ENCODE measurements at places on chromosomes 6 and 20.

DNA sequence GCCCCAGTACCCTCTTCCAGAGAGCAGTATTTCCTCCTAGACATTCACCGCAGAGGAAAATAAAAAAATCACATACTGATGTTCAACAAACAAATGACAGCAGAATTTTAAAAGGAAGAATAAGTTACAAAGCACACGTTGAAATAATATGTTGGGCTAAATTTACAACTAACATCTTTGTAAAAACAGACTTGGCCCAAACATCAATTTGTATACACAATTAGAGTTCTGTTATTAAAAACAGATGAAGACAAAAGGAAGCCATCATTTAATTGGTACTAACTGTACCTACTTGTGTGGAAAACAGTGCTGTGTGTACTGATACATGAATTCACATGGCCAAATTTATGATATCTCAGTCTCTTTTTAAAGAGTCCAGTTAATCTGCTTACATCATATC is 46.3 kb downstream of the KIF6 start:
- no peak for DNase-seq

DNA sequence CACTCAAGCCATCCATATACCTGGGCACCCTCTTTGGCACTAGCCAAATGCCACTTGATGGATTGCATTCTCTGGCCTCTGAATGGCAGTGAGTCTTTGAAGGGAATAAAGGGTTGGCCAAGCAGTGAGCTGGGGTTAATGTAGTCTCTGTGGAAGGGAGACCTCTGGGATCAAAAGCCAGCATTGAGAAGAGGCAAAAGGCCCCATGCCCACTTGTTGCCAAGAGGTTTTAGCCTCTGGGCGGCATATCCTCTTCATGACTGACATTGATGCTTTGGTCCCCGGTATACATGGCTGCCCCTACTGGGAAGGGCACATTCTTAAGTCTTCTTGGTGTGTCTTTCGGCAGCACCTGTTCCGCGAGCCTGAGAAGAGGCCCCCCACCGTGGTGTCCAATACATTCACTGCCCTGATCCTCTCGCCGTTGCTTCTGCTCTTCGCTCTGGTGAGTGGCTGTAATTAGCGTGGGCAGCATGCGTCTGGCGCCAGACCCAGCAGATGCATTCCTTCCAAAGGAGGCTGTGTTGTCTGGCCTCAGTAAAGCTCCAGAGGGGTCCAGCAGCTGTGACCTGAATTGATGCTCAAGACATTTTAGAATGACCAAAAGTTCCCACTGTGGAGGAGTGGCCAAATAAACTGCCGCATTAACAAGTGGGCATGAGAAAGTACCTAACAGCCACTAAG is 29.5 kb downstream of the GHRH start:
- DNase-seq, result no peak

DNA sequence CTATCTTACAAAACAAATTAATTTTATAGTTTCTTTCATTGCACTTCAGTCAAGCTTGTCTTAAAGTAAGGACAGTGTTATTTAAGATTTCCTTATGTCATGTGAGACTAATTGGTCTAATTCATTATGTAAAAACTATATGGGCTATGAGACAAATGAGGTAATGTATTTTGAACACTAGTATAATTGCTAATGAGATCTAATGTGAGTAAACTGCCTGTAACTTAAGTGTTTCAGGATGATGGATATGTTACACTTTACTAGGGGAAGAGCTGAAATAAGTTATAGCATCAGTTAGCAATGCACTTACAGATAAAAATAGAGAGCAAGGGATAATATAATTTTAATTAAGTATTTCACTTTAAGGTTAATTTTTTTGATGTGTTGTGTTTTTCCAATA is 386.3 kb upstream of the MAP3K7 start:
- no peak for DNase-seq

DNA sequence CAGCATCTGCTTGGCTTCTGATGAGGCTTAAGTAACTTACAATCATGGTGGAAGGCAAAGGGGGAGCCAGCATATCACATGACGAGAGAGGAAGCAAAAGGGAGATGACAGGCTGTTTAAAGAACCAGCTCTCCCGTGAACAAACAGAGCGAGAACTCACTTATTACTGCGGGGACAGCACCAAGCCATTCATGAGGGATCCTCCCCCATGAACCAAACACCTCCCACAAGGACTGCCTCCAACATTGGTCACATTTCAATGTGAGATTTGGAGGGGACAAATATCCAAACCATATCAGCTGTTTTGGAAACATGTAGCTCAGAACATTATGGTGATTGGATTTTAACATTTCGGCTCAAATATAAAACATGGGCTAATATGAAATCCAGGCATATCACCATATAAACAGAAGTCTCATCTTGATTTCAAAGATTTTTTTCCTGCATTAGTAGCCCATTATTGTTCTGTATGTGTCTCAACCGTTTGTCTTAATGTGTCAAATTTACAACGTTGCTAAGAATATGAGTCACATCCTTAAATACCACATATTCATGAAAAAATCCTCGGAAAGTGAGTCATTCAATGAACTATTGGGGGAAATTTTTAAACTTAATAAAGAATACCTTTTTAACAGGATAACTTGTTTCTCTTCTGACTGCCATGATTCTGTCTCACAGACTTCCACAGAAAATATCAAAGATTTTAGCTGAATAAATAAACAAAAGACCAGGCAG is 894.3 kb downstream of the TFAP2A start:
- peak; percentile 80 for DNase-seq

- no peak for DNase-seq
Observed at GRCh38 chr20:61911824-61912223, 153.9 kb downstream of the TAF4 start.

DNA sequence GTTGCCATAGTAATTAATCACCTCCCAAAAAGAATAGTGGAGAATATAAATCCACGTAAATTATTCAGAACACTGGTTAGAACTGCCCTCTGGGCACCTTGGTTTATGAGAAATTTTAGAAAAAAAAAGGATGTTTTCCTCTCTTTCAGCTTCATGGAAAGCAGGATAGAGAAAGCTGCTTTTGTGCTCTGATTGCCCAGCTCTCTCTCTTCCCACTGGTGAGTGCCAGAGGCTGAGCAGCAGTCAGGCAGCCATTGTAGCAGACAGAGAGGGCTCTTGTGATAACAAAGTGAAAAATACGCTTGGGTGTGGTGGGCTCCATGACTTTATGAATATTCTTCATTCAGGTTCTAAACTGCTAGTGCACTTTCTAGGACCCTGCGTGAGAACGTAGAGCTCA is 26.4 kb downstream of the SLC35F1 start:
- no peak for DNase-seq

GRCh38 chr6:153591159-153591558 is 447.9 kb upstream of the OPRM1 start:
- DNase-seq, result no peak

DNA sequence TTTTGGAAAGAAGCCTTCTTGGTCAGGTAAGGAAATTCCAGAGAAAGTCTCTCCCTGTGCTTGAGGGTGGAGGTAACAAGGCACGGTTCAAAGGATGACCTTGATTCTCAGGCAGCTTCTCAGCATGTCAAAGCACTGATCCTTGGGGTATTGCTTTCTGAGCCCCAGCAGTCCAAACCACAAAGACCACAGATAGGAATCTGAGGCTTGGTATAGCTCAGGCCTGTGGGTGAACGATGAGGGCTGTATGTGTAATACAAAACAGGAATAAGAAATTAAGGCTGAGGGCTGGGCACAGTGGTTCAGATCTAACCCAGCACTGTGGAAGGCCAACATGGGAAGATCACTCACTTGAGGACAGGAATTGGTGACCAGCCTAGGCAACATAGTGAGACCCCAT is 70.2 kb upstream of the SLC22A1 start:
- no peak for DNase-seq

DNA sequence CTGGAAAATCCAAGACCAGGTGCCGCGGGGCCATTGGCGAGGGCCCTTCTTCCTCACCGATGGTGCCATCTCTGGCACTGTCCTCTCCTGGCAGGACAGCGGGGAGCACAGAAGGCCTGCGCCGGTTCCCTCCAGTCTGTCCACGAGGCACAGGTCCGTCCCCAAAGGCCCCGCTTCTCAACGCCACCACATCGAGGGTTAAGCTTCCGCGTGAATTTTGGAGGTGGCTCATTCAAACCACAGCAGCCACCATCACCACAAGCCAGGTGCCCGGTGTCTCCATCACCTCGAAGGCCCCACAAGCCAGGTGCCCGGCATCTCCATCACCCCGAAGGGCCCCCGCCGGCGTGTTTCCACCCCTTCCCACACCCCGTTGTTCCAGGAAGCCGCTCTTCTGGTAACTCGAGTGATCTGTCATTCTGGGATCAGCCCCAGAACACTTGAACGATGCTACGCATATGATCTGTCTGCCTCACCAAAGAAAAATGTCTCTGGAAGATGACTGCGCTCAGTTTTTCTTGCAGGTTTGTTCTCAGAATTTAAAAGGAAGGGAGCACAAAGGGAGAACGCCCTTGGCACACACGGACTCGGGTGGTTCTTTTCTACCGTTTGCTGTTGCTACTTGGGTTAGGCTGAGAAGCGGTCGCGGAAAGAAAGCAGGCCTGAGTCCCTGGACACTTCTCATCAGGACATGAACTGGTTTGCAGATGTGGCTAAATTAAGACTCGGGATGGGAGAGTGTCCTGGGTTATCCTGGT is 9.9 kb upstream of the KIF25 start:
- DNase-seq, result no peak

DNA sequence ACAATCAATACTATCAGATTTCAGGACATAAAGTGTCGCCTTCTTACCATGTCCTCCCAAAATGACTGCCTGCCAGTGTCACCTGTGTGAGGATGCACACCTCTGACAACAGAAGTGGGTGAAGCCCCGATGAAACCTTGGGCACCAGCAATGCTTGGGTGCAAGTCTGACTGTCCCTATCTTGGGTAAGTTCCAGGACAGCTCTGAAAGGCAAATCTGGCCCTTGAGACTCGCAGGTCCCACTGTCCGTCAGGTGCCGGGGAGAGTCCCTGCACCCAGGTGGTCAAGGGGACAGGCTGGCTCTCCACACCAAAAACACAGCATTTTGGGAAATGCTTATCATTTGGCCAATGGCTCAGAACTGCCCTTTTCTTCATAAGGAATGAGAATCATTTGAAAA is 43.3 kb downstream of the EZR start:
- no peak for DNase-seq

GRCh38 chr6:132227904-132228303 is 173.4 kb downstream of the MOXD1 start:
- DNase-seq, result no peak

DNA sequence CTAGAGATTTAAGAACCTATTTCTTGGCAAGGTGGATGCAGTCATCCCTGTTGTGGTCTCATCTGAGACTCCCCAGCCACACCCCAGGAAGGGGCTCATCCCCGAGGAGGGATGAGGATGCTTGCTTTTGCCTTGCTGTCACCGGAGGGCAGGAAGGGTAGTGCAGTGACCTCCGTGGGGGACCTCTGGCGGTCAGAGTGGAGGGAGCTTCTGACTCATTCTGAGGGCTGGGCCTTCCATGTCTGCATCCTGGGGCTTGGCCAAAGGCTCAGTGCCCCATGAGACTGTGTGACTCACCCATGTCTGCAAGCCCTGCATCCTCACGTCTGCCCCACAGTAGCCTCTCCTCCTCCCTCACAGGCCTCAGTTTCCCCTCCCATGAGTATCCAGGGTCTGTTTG is 38.7 kb downstream of the UQCC2 start:
- peak; percentile 93 for DNase-seq

- no peak for DNase-seq
Observed at GRCh38 chr20:13105039-13105438, 96.3 kb downstream of the SPTLC3 start.

GRCh38 chr6:154187203-154187602 is 148.2 kb downstream of the OPRM1 start:
- no peak for DNase-seq

- no peak for DNase-seq
Observed at GRCh38 chr6:145031962-145032361, 703.4 kb downstream of the EPM2A start.

- no peak for DNase-seq
Observed at GRCh38 chr6:7467007-7467897, 74.2 kb upstream of the DSP start.

- no peak for DNase-seq
Observed at GRCh38 chr6:69164564-69165229, 529.6 kb downstream of the ADGRB3 start.

GRCh38 chr6:152170313-152170701 is 362.8 kb downstream of the ESR1 start:
- DNase-seq, result no peak
